ENCODE measurements at places on chromosomes 16 and 17.

- DNase-seq: peak; percentile 85
- H3K27ac ChIP-seq: peak overlapping the region; percentile 85
- no peaks in the 10 kb centered on the region for H3K27me3 ChIP-seq
- peaks cover 14% of the 10 kb centered on the region for H3K4me1 ChIP-seq
- peaks cover 3% of the 10 kb centered on the region for H3K36me3 ChIP-seq
Measured at GRCh38 chr16:14193316-14193871, 122.3 kb downstream of the MRTFB start.

DNA sequence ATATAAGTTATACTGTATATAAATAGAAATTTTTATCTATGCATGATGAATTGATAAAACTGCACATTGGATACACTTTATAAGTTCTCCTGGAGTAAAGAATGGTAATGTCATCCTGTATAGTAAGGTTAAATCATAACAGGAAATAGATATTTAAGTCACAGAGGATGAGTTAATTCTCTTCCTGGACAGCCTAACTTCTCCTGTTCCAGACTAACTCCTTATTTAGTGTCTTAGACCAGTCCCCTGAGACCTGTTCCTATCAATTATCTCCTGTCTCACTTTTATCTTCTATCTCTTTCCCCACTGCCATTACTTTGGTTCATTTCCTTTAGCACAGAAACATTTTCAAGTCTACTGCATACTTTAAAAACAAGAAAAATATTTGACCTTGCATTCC, 46.5 kb downstream of the SSH2 start:
- no peak overlapping the region for H3K27ac ChIP-seq
- DNase-seq: no peak
- no peak overlapping the region for H3K4me3 ChIP-seq
- H3K36me3 ChIP-seq: peaks cover 6% of the 10 kb centered on the region
- no peaks in the 10 kb centered on the region for H3K27me3 ChIP-seq

DNA sequence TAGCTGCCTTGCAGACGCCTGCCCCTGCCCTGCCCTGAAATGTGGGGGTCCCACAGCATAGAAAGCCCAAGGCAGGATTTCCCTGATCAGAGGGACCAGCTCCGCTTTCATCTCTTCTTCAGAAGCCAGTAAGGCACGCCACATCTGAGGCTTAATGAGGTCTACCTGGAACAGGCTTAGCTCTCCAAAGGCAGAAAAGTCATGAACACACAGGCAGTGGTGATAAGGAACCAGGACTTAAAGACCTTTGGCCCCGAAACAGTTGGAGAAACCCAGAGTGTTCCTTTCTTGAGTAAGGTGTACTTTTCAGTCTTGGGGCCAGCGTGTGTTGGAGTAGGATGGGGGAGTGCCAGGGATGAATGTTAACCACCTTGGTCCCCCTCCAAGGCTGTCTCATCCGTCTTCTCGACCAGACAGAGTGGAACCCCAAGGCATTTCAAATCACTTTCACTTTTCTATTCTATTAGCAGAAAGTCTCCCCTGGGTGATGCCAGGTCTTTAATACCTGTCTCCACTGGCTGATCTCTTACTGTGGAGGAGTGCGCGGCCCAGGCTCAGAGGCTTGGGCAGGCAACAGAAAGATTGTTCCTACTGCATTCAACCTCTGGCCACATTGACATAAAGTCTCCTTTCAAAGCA, 43.9 kb downstream of the TMEM186 start:
- H3K4me1 ChIP-seq: no peaks in the 10 kb centered on the region
- H3K27me3 ChIP-seq: no peaks in the 10 kb centered on the region
- H3K27ac ChIP-seq: no peak overlapping the region
- no peaks in the 10 kb centered on the region for H3K36me3 ChIP-seq

DNA sequence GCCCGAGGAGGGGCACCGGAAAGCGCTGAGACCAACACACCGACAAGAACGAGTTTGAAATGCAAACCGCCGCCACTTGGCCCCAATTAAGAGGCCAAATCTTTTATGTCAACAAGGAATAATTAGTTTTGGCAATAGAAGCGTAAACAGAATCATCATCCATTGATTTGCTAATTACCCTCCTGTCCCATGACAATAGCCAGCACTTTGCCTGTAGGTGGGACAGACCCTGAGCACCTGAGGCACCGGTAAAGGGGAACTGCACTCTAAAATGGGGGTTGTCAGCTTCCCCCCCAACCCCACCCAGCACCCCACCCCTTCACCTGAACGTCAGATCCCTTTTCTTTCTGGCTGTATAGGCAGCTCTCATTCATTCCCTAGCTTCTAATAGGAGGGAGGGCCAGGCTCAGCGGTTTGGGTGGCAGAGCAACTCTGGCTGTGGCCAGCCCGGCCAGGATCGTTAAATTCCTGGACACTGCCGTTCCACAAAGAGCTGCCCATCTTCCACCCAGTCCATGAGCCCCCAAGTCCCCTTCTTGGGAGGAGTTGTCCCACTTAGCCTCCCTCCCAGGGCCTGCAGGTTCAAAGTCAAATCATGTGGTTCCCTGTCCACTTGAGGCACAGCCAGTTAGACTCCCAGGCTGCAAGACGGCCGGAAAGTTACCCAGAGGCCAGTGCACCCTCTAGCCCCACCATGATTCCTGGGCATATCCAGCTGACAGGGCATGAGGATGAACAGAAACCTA, 45.8 kb downstream of the WNT3 start:
- no peak for DNase-seq
- H3K4me3 ChIP-seq: peak overlapping the region; percentile 79
- no peak overlapping the region for H3K27ac ChIP-seq
- peaks cover 47% of the 10 kb centered on the region for H3K27me3 ChIP-seq
- peaks cover 9% of the 10 kb centered on the region for H3K4me1 ChIP-seq

DNA sequence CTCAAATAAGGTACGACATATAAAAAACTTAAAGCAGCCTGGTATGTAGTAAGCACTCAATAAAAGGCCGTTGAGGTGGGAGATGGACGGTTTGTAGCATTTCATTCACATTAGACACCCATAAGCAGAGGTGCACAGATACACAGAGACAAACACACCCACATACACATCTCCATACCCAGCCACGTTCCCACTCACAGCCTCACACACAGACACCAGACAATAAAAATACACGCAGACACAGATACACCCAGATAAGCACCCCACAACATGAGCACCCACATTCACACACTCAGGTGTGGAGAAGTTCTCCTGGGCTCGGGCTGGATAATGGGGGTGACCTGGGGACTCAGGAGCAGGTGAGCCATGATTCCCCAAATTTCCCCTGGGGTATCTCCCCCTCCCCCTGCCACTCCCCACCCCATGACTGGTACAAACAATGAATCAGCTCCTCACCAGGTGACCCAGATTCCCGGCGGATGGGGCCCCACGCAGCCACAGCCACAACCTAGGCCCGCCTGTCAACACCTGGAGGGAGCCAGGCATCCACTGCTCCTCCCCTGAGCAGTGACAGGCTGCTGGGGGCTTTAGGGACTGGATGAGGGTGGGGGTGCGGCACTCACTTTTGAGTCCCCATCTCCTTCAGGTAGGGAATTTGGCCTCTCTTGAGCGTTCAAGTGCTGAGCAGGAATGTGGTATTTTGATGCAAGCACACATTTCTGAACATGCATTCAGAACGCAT, 2.7 kb downstream of the DLX3 start:
- peaks cover 18% of the 10 kb centered on the region for H3K4me1 ChIP-seq
- no peak overlapping the region for H3K27ac ChIP-seq
- peak overlapping the region; percentile 55 for H3K4me3 ChIP-seq
- H3K36me3 ChIP-seq: no peaks in the 10 kb centered on the region
- H3K27me3 ChIP-seq: peaks cover 80% of the 10 kb centered on the region
- DNase-seq: no peak

Measured in activated CD4-positive, alpha-beta T cell treated with anti-CD3 and anti-CD28 coated beads, Interleukin-2, amount 10 ng/mL, durations not matched to agents 24 days and 14 days (primary cell).